Daoy (cell line): ENCODE measurements at places on chromosomes 6 and 20.

DNA sequence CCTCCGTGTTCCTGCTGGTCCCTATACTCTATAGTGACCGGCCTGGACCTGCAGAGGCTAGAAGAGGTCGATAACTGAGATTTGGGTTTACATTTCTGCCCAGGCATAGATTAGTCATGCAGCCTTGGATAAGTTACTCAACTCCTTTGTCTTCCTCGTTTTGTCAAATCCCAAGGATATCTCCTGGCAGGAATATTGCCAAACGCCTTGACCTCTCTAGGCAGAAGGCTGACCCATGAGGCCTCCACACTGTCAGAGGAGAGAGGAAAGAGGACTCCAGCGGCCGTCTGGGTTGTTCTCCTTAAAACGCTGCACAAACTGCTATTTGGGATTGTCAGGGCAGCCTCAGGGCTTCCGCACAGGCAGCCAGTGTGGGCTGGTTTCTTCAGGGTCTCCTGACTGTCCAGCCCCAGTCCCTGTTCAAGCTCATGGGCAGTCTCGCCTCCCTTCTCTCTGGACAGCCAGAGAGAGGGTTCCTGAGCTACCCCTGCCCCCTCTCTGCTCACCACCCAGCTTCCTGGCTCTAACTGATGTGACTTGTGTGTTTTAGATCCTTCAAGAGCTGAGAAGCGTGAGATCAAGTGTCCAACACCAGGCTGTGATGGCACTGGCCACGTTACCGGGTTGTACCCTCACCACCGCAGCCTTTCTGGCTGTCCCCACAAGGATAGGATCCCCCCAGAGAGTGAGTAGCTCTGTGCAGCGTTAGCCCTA lies 44.7 kb upstream of the PCMTD2 start:
- DNase-seq = no peak

DNA sequence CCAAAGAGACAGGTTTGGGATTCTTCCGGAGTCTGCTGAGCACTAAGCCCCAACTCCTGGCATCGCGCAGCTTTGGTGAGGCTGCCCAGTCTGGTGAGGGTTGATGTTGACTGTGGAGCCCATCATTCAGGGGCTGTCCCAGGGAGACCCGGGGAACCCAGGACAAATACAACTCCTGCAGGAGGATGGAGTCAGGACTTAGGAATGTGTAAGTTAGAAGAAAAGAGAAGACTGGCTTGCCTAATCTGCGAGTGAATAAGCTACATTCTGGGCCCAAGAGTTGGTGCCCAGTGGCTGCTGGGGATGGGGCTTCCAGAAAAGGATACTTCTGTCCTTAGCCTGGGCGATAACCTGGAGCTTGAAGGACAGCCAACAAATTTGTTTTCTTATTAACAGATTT lies 47.9 kb downstream of the STK35 start:
- no peak for DNase-seq

- peak; percentile 55 for DNase-seq
Observed at GRCh38 chr6:148451690-148452089, 109.1 kb downstream of the SASH1 start.

DNA sequence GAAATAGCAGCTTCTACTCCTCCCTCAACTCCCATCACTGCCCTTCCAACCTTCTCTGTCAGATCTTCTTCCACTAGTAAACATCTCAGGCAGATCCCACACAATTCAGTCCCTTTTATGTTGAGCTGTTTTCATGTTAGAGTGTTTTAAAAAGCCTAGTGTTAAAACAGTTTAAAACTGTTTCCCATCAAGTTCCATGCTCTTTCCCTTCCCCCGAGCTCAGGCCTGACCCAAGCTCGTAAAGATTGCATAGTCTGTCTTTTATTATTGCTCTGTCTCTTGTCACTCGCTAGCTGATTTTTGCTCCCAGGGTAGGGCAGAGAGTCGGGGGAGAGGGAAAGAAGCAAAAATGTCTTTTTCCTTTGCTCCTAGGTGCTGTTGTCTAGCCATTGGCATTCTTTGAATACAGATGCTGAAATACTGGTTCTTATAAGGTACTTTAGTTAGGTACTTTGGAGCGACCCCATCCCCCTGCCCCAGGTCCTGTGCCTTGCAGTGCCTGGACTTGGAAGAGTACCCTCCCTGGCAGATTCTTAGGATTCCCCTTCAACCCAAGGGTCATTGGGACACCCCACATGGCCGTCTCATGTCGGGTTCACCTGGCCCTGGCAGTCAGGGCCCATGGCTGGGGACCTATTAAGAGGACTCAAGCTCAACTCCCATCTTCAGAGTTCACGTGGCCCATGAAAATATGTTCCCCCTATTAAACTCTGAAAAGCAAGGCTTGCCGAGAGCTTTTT lies 101.2 kb upstream of the ARMC2 start:
- DNase-seq = no peak

DNA sequence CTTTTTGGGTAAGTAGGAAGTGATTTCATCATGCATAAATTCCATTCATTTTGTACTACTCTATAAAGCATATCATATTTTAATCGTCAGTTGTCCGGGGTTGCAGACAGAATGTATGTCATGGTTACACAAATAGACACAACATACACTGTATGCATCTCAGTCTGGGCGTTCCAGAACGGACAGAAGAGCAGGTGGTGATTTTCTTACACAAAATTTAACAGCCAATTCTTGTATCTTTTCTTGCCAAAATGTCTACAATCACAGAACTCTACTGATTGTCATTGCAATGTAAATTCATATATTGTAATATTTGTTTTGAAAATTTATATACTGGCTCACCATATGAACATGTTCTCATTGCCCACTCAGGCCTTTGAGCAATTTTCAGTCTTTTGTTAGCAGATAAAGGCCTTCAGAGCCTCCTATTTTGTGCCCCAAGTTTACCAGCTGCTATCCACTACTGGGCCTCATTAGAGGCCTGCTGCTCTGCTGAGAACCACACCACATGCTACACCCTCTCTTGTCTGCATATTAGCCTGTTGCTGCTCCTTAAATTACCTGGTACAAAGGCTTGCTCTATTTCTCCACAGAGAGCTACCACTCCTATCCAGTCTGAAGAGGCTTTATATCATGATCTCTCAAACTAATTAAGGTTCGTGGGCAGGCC lies 61.5 kb downstream of the PRDM13 start:
- no peak for DNase-seq

DNA sequence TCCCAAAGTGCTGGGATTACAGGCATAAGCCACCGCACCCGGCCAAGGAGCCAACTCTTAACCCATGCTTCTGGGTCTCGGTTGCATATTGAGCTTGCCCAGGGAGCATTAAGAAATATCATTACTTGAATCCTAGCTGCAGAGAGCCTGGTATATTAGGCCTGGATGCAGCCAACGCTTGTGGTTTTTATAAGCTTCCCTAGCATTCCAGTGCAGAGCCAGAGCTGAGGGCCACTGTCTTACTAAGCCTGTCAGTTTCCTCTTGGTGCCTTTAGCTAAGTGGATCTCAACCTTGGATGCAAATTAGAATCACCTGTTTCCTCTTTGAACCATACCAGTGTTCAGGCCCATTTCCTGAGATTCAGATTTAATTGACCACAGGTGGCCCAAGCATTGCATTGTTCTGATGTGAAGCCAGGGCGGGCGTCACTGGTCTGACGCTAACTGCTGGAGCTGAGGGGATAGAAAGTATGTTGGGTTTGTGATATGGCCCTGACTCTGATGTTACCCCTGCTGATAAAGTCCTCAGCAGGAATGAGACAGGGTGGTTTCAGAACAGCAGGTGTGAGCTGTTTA lies 76.3 kb downstream of the BTBD3 start:
- no peak for DNase-seq

DNA sequence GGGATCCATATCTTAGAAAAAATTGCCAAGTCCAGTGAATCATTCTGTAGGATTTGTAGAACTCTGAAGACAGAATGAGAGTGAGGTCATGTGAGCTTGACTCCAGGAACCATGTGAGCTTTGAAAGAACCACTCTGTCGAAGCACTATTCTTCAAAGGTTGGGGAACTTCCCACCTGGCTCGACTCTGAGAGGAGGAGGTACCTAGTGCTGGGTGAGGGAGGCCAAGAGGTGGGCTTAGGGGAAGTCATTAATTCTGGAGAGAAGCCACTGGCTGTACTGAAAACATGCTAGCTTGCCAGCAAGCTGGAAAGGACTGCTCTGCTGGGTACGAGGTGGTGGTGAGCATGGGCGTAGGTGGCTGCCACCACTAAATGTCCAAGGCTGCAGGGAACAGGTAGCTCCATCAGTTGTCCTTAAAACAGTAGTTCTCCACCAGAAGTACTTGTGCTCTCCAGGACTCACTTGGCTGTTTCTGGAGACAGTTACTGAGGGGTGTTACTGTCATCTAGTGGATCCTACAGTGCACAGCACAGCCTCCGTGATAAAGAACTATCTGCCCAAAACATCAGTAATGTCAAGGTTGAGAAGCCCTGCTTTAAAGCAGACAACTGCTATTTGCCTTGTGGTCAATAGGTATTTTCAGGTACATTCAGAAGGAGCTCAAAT lies 34.7 kb upstream of the SYNJ2 start:
- DNase-seq = no peak

DNA sequence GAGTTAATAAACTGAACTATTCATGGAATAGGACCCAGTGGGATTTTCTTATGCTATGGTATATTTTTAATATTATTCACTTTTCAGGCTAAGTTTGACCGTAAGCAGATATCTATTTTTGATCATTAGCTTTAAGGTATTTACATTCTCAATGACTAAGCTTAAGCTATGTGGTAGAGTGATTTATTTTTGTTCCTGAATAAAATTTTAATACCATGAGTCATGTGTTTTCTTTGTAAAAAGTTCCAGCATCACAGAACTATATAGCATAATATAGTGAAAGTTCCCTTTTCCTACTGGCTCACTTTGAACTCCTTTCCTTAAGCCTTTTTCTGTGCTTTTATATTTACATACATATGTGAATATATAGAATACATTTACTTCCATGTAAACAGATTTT lies 75.8 kb downstream of the BCKDHB start:
- no peak for DNase-seq

GRCh38 chr6:447381-448165 lies 56.0 kb downstream of the IRF4 start:
- no peak for DNase-seq

DNA sequence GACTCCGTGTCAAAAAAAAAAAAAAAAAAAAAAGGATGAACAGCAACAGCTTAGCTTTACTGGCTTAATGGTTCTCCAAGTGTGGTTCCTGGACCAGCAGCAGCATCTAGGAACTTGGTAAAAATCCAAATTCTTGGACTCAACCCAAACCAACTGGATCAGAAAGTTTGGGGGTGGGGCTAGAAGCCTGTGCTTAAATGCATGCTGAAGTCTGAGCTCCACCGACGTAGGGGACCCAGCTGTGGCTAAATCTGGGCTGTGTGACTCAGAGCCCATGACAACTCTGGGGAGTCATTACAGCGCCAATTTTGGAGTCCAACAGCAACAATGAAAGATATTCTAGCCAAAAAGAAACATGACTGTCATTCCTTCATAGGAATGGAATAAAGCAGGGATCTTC lies 13.6 kb upstream of the CHD6 start:
- peak; percentile 86 for DNase-seq

- peak; percentile 61 for DNase-seq
Observed at GRCh38 chr6:11096109-11096508, 2.5 kb downstream of the SMIM13 start.

- no peak for DNase-seq
Observed at GRCh38 chr6:16800942-16801341, 39.7 kb upstream of the ATXN1 start.

GRCh38 chr6:109511832-109512231 lies 28.8 kb upstream of the ZBTB24 start:
- peak; percentile 22 for DNase-seq

DNA sequence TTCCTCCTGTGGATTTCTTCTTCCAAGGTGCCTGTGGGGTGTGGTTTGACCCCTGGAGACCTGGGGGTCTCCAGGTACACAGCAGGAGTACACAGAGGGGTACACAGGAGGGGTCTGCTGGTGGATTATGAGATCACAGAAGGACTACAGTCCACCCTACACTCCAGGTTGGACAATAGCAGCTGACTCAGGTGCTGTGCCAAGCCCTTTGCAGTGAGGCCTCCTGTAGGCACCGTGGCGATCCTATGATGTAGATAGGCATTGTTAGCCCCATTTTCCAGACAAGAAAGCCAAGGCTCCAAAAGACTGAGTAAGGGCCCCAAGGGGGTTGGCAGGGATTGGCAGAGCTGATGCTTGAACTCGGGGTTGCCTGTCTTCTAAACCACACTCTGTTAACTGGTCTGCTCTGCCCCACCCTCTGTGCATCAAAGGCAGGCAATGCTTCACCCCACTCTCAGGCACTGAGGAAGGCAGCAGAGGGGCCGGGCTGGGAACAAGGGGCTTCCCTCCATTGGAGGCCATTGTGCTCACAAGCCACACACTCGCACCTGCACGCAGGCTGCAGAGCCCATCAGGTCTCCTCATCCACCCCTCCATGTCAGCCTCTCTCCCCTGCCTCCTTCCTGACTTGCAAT lies 77.5 kb upstream of the SIRPA start:
- no peak for DNase-seq

DNA sequence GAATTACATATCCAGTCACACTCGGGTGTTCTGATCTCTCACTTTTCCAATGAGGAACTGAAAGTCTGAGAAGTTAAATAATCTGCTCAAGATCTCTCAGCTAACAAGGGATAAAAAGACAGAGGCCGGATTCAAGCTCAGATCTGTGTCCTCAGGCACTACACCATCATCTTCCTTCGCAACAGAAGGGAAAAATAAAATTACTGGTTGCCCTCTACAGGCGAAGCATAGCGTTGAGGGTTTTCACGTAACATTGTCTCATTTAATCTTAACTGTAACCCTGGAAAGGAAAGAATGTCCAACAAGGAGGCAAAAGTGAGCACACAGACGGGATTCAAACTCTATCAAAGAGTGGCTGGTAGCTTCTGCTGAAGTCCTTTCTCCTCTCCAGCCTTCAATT lies 67.8 kb upstream of the ANKEF1 start:
- DNase-seq = no peak

- DNase-seq = no peak
Observed at GRCh38 chr20:13461849-13462458, 176.8 kb downstream of the TASP1 start.

GRCh38 chr6:106460481-106460880 lies 100.0 kb downstream of the CRYBG1 start:
- no peak for DNase-seq

DNA sequence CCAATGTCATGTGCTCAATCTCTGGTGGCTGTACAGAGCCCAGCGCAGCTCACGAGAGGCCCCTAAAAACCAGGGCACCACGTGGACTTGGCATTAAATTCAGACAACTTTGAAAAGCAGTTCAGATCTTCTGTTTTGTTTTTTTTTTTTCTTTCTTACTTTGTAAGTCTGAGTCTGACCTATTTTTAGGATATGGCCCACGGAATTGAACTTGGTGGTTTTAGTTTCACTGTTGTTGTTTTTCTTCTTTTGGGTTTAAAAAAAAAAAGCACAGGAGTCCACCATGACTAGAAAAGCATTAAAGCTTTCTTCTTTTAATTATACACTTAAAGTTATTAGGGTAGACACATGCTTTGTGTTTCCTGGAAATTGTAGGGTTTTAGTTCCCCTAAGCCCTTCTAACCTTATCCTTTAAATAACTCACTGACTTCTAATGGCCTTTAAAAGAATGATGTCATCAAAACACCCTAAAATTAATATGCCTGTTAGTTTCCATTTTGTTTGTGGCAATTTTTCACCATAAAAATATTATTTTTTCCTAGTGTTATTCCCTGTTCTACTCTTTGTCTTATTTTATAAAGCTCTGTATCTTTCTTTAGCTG lies 48.5 kb upstream of the CCN2 start:
- DNase-seq = no peak
